ENCODE measurements at places on chromosomes 7 and 10. TPM values are rescaled to one million over a fixed set of nuclear protein-coding genes. Genes with fewer than 3 reads are reported as not detected.

DNA sequence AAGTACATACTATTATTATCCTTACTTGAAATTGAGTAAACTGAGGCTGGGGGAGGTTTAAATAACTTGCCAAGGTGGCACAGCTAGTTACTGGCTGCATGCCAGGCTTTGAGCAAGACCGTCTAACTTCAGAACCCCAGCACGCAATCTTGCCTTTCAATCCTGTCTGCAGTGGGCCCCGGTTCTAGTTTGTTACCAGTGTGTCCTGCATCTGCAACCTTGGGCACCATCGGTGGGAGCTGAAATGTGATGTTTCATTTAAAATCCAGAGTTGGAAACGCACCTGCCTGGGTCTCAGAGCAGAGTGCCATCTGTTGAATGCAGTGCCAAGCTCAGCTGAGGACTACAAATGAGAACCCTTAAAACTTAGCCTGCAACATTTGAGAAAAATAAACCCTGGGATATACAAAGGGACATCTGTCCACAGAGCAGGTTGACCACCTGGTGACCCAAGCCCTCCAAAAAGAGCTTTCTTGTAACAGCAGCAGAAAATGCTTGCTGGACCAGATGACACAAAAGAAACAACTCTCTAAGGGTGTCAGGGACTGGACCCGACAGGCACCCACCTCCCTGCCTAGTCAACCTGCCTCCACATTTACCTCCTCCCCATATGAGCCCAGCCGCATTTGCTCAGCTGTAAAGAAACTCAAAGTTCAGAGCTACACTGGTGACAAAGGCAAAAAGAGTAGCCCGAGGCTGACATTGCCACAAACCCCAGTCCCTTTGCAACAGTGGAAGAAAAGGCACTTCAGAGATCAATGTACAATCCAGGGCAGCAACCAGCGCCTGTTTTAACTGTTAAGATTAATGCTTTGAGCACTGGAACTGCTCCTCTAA, 1.7 kb downstream of the SH3PXD2A start:
- peaks cover 38% of the 10 kb centered on the region for H3K4me1 ChIP-seq
- no peak overlapping the region for H3K27ac ChIP-seq
- peak overlapping the region; percentile 92 for H3K4me3 ChIP-seq
- no peaks in the 10 kb centered on the region for H3K27me3 ChIP-seq
- no peaks in the 10 kb centered on the region for H3K36me3 ChIP-seq

DNA sequence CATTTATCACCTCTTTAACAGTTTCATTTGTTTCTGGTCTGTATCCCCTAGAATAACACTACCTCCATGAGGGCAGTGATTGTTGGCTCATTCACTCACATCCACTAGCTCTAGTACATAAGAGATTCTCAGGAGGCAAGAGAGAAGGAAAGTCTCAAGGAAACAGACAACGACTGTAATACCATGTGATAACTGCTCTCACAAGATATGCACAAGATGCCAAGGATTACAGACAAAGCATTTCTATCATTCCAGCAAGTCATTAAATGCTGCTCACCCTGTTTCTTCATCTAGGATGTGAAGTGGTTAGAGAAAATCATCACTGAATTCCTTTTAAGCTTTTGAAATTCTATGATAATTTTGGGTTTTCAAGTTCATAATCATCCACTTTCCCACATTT, 115.3 kb downstream of the HIBADH start:
- H3K4me1 ChIP-seq = no peaks in the 10 kb centered on the region
- no peaks in the 10 kb centered on the region for H3K27me3 ChIP-seq
- H3K27ac ChIP-seq = no peak overlapping the region
- H3K4me3 ChIP-seq = no peak overlapping the region
- peak; percentile 69 for DNase-seq

The CYP2E1 gene
- 1.7 TPM for polyA plus RNA-seq

The ANKRD26 gene
- 1.3 TPM for polyA plus RNA-seq

GRCh38 chr7:50591098-50591479, 25.9 kb upstream of the DDC start:
- H3K27ac ChIP-seq = no peak overlapping the region
- H3K4me1 ChIP-seq = no peaks in the 10 kb centered on the region
- peaks cover 15% of the 10 kb centered on the region for H3K36me3 ChIP-seq
- no peaks in the 10 kb centered on the region for H3K27me3 ChIP-seq
- no peak overlapping the region for H3K4me3 ChIP-seq

- H3K27me3 ChIP-seq = no peaks in the 10 kb centered on the region
- no peaks in the 10 kb centered on the region for H3K36me3 ChIP-seq
- H3K4me1 ChIP-seq = peaks cover 4% of the 10 kb centered on the region
- H3K4me3 ChIP-seq = no peak overlapping the region
- DNase-seq = no peak
Measured at GRCh38 chr10:44787480-44788075, 123.6 kb upstream of the TMEM72 start.
